ENCODE measurements at places on chromosomes 3 and 15.

DNA sequence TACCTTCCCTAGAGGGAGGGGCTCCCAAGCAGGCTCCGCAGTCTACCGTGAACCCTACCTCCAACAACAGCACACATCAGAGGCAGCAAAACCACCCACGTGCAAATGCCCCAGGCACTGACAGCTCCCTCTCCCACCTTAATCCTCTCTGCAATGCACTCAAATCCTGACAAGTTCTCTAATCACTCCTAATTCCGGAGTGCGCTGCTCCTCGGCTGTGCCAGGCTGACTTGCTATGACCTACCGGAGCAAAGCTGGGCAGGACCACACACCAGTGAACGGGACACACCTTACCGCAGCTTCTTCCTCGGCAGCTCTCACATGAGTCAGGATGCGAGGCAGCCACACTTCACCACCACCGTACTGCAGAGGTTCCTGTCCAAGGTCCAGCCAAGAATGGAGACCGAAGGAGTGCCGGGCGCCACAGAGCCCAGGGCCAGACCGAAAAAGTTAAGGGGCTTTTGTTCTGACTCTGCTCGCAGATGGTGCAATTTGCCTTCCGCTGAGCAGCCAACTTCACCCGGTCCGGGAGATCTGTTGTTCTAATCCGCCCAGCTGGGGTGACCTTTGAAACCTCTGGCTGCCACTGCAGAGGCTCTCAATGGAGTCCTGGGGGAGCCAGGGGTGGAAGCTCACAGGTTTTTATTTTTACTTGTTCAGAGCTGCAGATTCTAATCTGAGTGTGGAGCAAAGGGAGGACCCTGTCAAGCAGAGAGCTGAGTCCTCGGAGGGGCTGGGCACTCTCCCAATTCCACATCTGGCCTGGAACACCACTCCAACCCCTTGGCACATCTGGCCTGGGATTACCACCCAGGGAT is 84.4 kb downstream of the MYLK start:
- DNase-seq, result peak; percentile 66

GRCh38 chr3:87706176-87706575 is 352.6 kb downstream of the CGGBP1 start:
- DNase-seq, result no peak

DNA sequence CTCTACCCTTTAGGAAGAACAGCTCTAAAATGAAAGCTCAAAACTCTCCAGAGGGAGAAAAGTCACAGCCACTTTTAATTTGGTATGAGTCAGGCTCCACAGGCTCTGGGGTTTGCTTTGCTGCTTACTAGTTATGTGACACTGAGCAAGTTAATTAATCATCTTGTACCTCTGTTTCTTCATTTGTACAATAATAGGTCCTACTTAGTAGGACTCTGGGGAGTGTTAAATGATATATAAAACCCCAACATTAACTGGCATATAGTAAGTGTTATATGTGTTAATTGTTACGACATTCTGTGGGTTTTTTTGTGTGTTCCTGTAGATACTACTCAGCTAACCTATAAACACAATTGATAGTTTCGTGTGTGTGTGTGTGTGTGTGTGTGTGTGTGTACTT is 6.6 kb downstream of the ACKR2 start:
- no peak for DNase-seq

- DNase-seq, result no peak
Observed at GRCh38 chr3:62797132-62797531, 78.1 kb downstream of the CADPS start.

- DNase-seq, result no peak
Observed at GRCh38 chr3:3699816-3700633, 99.2 kb upstream of the LRRN1 start.

DNA sequence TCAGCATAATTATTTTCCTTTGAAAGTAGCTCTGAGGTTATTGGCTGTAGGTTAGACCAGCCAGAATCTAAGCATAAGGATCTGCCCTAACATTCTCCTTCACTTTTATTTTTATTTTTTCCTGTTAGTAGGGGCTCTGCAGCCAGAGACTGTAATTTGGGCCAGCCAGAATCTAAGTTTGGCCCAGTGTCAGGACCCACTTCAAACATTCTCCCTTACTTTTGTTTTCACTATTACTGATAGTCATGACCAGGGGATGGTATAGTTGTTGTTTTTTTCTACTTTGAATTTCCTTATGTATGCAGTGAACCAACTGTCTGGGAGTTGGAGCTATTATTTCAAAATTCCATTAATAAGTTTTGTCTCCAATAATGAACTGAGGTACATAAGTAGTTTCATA is 121.0 kb upstream of the MBNL1 start:
- no peak for DNase-seq

DNA sequence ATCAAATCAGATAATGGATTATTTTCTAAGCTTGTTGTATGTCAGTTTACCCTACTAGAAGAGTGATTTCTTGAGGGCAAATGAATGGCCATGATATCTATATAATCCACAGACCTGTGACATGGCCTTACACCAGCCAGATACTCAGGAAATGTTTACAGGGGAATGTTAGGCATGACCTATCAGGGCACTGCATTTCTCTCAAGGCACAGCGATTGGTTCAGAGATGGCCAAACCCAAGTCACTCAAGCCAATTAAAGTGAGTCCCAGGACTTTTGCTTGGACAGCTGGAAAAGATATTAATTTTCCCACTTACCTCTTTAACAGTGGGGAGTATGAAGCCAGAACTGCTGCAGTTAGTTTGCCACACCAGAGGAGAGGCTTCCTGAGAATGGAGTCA is 28.7 kb upstream of the GATA2 start:
- DNase-seq, result no peak

DNA sequence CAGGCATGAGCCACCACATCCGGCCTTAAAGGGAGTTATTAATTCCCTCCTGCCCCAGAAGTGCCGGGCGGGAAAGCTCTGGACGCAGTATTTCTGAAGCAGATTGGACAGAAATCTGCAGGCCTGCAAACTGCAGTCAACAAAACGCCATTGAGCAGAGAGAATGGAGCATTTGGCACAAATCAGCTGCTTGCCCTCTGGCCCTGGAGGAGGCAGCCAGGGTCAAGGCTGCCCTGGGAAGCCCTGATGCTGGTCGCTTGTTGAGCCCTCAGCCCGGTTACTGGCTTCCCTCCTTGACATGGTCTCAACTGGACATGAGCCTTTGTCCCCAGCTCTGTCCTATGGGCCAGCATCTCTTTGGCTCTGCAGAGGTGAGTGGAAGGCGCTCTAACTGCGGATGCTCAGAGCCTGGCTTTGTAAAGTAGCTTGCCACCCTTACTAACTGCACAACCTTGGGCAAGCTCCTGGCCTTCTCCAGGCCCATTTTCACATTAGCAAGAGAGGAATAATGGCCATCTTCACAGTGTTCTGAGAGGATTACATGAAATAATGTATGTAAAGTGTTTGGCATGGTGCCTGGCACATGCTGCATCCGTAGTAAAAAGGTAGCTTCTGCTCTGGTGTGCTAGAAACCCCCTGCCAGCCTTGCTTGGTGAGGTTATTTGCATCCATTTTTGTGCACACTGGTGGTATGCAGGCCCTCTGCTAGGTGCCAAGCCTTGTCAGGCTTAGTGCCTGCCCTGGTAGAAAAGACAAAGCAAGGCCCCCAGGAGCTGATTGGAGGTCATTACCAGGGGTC is 4.1 kb downstream of the SEMA4B start:
- no peak for DNase-seq

DNA sequence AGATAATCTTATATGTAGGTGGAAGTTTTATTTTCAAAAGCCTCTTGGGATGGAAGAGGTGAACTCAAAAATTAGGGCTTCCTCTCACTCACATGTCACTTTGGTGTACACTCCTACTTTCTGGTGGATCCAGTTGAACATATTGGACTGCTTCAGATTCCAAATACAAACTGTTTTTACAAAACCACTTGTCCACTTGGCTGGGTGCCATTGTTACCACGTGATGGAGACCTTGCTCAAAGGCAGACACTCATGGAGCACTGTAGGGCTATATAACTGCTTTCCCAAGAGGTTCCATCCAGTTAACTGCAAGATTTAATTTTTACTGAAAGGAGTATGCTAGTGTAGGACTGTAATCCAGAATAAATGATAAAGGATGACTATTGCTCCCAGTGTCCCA is 307.0 kb downstream of the EPHA6 start:
- DNase-seq, result no peak

DNA sequence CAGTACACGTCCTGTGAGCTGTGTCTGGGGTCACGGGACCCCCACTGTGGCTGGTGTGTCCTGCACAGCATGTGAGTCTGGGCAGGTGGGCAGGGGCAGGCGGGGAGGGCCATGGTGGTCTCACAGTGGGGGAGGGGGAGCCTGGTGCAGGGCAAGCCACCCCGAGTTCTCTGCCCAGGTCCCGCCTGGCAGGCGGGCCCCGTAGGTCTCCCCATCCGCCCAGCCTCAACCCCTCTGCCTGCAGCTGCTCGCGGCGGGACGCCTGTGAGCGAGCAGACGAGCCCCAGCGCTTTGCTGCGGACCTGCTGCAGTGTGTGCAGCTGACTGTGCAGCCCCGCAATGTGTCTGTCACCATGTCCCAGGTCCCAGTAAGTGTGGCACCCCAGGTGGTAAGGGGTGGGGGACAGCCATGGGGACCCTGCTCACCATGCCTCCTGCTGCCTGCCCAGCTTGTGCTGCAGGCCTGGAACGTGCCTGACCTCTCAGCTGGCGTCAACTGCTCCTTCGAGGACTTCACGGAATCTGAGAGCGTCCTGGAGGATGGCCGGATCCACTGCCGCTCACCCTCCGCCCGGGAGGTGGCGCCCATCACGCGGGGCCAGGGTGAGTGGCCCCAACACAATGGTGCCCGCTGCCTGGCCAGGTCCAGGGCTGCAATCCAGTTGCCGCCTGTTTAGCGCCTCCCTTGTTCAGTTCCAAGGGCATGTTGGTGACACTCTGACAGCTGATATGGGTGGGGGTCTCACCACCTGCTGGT is 21.9 kb downstream of the PLXNA1 start:
- DNase-seq, result no peak

DNA sequence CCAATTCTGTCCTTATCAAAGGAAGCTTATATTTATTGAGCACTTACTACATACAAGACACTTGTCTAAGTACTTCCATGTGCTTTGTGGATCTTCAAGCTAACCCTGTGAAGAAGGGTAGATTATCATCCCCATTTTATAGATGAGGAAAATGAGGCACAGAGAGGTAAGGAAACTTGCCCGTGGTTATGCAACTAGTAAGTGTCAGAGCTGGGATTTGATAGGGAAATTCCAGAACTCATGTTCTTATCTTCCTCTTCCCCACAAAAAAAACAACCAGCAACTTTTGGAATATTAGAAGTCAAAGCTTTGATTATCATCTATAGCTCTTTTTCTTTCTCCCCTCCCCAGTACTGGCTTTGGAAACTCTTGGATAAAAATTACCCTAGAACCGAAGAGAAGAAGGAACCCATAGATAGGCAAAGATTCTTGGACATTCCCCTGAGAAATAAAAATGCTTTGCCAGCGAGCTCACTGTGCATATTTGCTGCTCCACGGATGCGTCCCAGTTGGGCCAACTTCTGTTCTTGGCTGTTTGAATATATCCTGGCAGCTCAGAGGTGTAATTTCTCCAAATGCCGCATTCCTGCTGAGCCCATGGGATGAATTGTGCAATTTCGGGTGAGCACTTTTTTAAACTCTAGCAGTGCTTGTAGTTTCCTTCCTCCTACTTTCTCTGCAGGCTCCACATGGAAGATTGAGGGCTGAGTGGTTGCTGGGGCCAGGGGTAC is 591.5 kb upstream of the CFAP20DC start:
- no peak for DNase-seq

- DNase-seq, result peak; percentile 11
Observed at GRCh38 chr3:186417791-186418190, 55.8 kb upstream of the DGKG start.

GRCh38 chr3:123475786-123476185 is 26.9 kb upstream of the ADCY5 start:
- DNase-seq, result no peak

GRCh38 chr3:129409541-129409940 is 18.9 kb downstream of the EFCAB12 start:
- DNase-seq, result no peak

GRCh38 chr3:146468234-146468633 is 1.1 kb downstream of the PLSCR2 start:
- DNase-seq, result no peak

GRCh38 chr3:78823434-78823833 is 944.4 kb downstream of the ROBO1 start:
- no peak for DNase-seq

- DNase-seq, result no peak
Observed at GRCh38 chr3:37603722-37604121, 258.0 kb upstream of the CTDSPL start.

GRCh38 chr3:136919799-136920580 is 37.8 kb upstream of the IL20RB start:
- DNase-seq, result no peak

DNA sequence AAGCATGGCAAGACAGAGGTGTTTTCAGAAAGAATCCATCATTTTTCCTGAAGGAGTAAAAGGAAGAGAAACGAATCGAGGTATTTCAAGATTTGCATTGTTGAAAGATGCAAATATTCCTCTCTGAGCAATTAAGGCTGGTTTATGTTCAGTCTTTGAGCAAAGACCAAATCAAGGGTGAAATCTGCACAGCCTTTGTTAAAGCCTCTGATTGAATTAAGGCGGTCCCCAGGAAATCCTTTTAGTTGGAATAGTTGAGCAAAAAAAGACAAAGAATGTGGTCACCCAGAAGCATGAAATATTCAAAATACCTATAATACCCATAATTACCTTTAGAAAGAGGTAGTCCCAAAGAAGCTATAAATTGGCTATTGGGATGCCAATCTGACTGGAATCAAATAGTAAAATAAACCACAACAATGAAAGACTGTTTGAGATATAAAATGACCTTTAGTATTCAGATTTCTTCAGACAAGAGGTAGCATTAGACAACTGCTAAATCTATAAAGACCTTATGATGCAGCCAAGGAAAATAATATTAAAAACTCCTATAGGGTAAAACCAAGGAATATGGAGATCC is 1218.1 kb downstream of the ROBO2 start:
- DNase-seq, result no peak

DNA sequence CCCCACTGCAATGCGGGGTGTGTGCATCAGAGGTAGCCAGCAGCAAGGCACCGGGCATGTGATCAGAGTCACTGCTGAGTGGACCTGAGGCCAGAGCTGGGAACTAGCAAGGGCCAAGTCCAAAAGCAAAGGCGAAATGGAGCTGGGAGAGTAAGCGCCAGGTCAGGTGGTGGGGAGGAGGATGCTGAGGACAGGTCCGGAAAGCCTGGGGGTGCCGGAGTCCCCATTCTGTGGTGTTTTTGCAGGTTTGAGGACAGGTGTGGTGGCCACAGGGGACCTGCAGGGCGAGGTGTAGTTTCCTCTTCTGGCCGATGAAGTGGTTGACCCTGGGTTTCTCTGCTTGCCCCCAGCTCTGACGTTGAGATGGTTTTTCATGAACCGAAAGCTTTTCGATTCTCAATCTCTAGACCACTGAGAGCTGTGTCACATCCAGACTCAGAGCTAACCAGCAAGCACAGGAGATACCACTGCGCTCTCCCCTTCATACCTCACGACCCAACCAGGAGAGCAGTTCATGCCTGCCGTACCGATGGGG is 35.0 kb upstream of the HES1 start:
- DNase-seq, result no peak

GRCh38 chr3:66904336-66904735 is 93.8 kb upstream of the KBTBD8 start:
- DNase-seq, result no peak

Data from LoVo (cell line).